ENCODE measurements at places on chromosomes 16 and 17. TPM values are rescaled to one million over a fixed set of nuclear protein-coding genes. Genes with fewer than 3 reads are reported as not detected.

DNA sequence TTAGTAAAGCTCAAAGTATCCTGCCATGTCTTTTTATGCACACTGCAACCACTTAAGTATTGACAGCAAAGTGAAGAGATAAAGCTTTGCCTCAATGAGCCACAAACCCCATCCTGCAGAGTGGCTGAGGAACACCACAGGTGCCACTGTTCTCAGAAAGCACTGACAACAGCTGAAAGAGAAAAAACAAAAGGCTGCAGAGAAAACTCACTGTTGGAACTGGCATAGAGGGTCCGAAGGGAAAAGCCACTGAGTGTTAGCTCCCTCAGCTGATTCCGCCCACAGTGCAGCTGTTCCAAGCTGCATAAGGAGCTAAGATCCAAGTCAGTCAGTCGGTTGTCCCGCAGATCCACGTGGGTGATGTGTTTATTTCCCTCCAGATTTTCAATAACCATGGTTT lies 48.3 kb downstream of the PHLPP2 start:
- no peak overlapping the region for H3K4me3 ChIP-seq
- no peak overlapping the region for H3K27ac ChIP-seq
- H3K4me1 ChIP-seq, result no peaks in the 10 kb centered on the region
- H3K27me3 ChIP-seq, result no peaks in the 10 kb centered on the region
- peaks cover 67% of the 10 kb centered on the region for H3K36me3 ChIP-seq

DNA sequence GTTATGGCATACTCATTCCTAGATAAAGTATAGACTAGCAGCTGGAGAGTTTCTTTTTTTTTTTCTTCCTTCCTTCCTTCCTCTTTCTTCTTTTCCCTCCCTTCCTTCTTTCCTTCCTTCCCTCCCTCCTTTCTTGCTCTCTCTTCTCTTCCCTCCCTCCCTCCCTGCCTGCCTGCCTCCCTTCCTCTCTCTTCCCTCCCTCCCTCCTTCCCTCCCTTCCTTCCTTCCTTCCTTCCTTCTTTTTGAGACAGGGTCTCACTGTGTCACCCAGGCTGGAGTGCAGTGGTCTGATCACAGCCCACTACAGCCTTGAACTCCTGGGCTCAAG lies 7.0 kb upstream of the SNTB2 start:
- peaks cover 37% of the 10 kb centered on the region for H3K4me1 ChIP-seq
- H3K4me3 ChIP-seq, result no peak overlapping the region
- peak overlapping the region; percentile 73 for H3K27ac ChIP-seq
- DNase-seq, result no peak

DNA sequence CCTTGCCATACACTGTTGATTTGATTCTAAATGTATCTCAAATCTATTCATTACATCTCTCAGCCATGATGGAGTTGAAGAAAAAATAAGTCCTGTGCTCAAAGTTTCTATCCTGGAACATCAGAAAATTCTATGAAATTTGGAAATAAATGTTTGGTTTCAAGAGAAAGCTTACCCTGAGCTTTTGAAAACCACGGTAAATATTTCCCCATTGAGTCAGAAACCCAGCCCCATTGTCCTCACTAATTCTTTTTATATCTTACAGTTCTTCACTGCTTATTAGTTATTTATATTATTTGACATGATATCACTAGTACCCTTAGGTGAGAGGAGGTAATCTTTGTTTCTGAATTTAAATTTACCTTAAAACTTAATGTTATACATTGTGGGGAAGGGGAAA lies 128.5 kb downstream of the MRTFB start:
- H3K4me3 ChIP-seq, result no peak overlapping the region
- H3K27me3 ChIP-seq, result no peaks in the 10 kb centered on the region
- peaks cover 8% of the 10 kb centered on the region for H3K4me1 ChIP-seq
- no peak overlapping the region for H3K27ac ChIP-seq

DNA sequence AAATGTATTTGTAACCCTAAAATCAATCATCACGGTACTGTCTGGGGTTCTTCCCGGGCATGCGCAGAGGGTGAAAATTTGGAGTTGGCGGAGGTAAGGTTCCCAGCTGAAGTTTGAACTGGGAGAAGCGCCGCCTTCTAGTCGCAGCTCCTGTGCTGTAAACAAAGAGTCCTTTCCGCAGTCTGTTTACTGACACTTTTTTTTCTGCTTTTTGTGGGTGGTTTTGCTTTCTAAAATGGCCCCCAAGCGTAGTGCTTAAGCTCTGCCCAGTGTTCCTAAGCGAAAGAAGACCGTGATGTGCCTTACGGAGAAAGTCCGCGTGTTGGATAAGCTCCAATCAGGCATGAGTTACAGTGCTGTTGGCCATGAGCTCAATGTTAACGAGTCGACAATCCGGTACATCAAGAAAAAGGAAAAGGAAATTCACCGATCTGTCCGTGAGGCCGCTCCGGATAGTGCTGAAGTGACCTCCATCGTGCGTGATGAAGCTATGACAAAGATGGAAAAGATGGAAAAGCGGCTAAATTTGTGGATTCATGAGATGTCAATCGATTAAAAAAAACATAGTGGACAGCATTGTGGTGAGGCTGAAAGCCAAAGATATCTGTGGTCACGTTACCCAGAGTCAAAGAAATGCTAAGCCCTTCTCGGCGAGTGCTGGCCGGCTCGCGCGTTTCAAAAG lies 570 bp upstream of the CFDP1 start:
- H3K36me3 ChIP-seq, result no peaks in the 10 kb centered on the region
- peak overlapping the region; percentile 94 for H3K4me3 ChIP-seq
- peaks cover 7% of the 10 kb centered on the region for H3K4me1 ChIP-seq
- H3K27me3 ChIP-seq, result no peaks in the 10 kb centered on the region
- H3K27ac ChIP-seq, result peak overlapping the region; percentile 97

GRCh38 chr17:55546481-55546880 lies 35.2 kb upstream of the SMIM36 start:
- no peaks in the 10 kb centered on the region for H3K36me3 ChIP-seq
- peak overlapping the region; percentile 37 for H3K27ac ChIP-seq
- no peak for DNase-seq
- no peak overlapping the region for H3K4me3 ChIP-seq

DNA sequence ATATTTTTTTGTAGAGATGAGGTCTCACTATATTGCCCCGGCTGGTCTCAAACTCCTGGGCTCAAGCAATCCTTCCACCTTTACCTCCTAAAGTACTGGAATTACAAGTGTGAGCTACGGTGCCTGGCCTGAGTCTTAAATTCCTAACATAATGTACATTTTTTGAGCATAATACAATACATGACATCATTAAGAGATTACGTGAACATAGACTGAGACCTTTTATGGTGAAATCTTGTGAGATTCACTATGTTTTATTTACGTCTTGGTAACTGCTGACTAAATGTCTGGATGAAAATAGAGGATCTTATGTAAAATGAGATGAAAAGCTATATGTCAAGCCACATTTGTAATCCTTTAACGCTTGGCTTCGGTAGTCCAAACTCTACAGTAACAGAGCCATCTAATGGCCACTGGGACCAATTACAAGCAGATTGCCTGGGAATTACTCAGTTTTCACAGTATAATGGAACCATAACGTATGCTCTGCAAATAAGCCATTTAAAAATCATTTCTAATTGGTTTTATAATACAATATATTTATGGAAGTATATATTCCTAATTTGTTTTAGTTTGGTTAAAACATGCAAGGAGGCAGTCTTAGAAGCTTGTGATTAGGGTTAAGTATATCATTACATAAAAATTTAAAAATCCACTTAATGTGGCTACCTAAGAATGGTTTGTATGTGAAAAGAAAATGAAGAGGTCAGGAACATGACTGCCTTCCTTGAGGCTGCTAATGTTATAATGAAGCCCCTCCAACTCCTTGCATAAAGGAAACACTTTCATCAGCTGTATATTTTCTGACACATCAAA lies 8.1 kb upstream of the EFCAB13 start:
- H3K36me3 ChIP-seq, result no peaks in the 10 kb centered on the region
- H3K27ac ChIP-seq, result peak overlapping the region; percentile 71
- H3K27me3 ChIP-seq, result no peaks in the 10 kb centered on the region
- H3K4me3 ChIP-seq, result peak overlapping the region; percentile 29
- peak; percentile 89 for DNase-seq
- peaks cover 36% of the 10 kb centered on the region for H3K4me1 ChIP-seq

DNA sequence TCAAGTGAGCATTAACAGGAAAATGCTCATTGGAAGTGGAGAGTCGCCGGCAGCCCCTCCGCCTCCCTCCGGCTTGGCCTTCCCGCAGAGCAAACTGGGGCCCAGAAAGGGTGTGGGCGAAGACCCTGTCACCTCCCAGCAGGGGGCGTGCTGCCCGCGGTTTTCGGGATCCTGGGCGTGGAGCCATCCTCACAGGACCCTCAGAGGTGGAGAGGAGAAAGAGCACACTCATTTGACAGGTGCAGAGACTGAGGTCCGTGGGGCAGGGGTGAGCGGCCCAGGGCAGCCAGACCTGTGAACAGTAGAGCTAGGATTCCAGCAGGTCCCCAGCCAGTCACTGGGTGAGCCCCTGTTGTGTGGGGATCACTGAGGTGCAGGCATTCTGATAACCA lies 1002.9 kb downstream of the KCNJ18 start:
- no peak overlapping the region for H3K4me3 ChIP-seq
- no peaks in the 10 kb centered on the region for H3K4me1 ChIP-seq
- no peak overlapping the region for H3K27ac ChIP-seq

DNA sequence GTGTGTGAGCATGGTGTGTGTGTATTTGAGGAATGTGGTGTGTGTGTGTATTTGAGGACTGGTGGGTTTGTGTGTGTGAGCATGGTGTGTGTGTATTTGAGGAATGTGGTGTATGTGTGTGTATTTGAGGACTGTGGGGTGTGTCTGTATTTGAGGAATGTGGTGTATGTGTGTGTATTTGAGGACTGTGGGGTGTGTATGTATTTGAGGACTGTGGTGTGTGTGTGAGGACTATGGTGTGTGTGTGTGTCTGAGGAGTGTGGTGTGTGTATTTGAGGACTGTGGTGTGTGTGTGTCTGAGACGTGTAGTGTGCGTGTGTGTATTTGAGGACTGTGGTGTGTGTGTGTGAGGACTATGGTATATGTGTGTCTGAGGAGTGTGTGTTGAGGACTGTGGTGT lies 18.0 kb upstream of the CACNG1 start:
- H3K4me1 ChIP-seq, result no peaks in the 10 kb centered on the region
- no peak for DNase-seq
- no peak overlapping the region for H3K4me3 ChIP-seq

TNK1 gene
- total RNA-seq, result 2.7 TPM

PDILT gene
- total RNA-seq, result not detected

MSRB1 gene
- 13.9 TPM for total RNA-seq

FA2H gene
- total RNA-seq, result not detected

KRT12 gene
- total RNA-seq, result not detected

GUCY2D gene
- total RNA-seq, result 0.22 TPM

Measured in GM23248 (cell line).